Activated CD4-positive, alpha-beta T cell treated with anti-CD3 and anti-CD28 coated beads for 4 hours (primary cell): ENCODE measurements at places on chromosomes 13 and 19.

GRCh38 chr13:40506592-40507446 is 159.6 kb downstream of the FOXO1 start:
- DNase-seq, result no peak

DNA sequence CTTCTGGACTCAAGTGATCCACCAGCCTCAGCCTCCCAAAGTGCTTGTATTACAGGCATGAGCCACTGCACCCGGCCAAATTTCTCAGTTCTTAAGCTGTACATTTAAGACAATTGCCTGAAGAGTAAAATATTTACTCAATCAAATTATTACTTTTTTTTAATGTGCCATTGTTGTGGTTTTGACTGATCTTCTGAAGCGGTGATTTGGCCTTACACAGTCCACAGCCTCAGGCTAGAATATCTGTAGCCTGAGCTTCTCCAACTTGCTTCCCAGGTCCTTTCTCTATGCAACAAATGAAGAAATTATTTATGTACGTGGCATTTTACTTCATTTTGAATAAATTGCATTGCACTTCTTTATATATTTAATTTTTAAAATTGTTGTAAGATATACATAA is 281.3 kb downstream of the KLF5 start:
- DNase-seq, result no peak

GRCh38 chr19:42594617-42595489 is at the start of gene CEACAM8:
Gene CEACAM8, minus strand, starts transcription at chr19:42594924. Its CDS starts 96 bp downstream, at chr19:42594828.
- no peak for DNase-seq

DNA sequence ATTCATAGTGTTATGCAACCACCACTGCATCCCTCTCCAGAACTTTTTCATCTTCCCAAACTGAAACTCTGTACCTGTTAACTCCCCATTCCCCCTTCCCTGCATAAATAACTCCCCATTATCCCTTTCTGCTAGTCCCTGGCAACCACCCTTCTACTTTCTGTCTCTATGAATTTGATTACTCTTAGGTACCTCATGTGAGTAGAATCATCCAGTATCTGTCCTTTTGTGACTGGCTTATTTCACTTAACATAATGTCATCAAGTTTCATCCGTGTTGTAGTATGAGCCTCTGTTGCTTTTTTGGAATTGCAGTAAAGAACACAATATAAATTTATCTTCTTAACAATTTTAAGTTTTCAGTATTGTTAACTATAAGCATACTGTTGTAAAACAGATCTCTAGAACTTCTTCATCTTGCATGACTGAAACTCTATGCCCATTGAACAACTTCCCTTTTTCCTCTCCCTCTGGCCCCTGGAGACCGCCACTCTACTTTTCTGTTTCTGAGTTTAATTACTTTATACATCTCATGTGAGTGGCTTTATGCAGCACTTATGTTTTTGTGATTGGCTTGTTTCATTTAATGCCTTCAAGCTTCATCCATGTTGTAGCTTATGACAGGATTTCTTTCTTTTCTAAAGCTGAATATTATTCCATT is 87.3 kb upstream of the ABCC4 start:
- no peak for DNase-seq

- no peak for DNase-seq
Observed at GRCh38 chr13:50161052-50161451, 145.8 kb downstream of the KCNRG start.

DNA sequence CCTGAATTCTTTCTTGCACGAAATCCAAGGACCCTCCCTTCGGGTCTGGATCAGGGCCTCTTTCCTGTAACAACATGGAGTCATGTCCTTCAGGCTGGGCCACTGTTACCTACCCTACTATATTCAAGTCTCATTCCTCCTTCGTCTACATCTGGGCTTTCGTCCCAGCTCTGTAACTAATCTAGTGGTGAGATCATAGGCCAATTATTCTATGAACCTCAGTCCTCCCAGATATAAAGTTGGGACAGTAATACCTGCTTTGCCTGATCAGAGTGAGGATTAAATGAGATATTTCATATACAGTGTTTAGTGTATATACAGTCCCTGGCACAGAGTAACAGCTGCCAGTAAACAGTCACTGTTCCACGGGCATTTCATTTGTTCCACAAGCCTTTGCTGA is 48.3 kb upstream of the ATP12A start:
- no peak for DNase-seq

DNA sequence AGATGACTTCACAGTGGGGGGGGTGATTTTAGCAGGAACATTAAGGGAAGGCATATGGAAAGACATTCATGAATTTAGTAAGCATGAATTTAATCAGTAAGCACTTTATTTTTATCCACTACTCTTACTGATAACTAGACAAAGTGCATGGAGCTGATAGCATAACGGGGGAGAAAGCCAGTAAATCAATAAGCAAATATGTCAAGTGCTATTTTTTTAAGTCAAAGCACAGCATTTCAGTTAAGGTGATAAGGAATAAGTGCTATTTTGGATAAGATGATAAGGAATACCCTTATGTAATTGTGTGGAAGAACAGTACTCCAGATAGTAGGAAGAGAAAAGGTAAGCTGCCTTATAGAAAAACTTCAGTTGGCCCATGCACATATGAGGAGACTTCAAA is 19.4 kb downstream of the UFM1 start:
- no peak for DNase-seq

GRCh38 chr19:1467490-1468273 is 11.3 kb downstream of the C19orf25 start:
- DNase-seq, result no peak

DNA sequence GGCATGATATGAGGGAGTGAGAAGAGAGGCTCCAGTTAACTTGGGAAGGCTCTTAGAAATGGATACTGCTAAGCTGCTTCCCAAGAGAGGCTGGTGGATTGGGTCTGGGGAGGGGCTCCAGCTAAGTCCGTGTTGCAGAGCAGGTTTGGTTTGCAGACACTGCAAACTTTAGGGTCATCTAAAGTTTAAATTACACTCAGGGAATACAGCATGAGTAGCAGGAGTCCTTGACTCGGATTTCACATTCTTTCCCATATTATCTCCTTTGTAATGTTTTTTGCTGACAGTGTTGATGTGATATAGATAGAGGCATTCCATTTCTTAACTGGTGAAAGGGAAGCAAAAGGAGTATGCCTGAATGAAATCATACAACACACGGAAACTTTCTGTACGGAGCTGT is 31.9 kb downstream of the SGCG start:
- no peak for DNase-seq

GRCh38 chr19:35399948-35400772 is 29.3 kb downstream of the GPR42 start:
- DNase-seq, result no peak

- DNase-seq, result no peak
Observed at GRCh38 chr19:17869114-17869608, 2.6 kb upstream of the SLC5A5 start.

- DNase-seq, result no peak
Observed at GRCh38 chr13:46575818-46576221, 22.9 kb downstream of the LRCH1 start.

DNA sequence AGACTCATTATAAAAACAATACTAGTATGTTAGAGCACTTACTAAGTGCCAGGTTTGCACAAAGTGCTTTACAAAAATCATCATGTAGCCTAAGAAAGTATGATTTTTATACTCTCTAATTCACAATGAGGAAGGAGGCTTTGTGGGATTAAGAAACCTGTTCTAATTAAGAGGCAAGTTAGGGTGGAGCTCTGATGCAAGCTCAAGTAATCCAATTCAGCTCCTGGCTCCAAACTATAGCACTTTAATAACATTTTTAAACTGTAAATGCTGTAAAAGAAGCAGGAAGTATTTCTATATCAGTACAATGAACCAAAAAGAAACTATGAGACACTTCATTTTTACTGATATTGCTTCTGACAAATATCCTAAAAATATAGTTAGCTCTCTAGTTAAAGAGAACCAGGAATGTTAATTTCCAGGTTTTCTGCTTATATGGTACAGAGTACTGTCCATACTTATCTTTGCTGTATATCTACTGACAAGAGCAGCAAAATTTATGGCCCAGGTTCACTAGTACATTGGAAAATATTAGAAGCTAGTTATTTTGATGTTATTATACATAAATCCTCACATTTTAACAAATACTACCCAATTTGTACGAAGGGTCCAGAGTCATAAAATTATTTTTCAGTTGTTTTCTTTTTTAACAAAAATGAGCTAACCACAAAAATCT is 482.0 kb downstream of the DIAPH3 start:
- no peak for DNase-seq

DNA sequence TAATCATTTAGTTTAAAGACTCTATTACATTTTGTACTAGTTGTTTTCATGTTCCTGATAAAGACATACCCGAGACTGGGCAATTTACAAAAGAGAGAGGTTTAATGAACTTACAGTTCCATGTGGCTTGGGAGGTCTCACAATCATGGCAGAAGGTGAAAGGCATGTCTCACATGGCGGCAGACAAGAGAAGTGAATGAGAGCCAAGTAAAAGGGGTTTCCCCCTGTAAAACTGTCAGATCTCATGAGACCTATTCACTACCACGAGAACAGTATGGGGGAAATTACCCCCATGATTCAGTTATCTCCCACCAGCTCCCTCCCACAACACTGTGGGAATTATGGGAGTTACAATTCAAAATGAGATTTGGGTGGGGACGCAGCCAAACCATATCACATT is 129.2 kb downstream of the PAN3 start:
- DNase-seq, result no peak

GRCh38 chr19:7645163-7645562 is 8.3 kb downstream of the STXBP2 start:
- no peak for DNase-seq

- DNase-seq, result no peak
Observed at GRCh38 chr13:27076421-27076820, 95.2 kb downstream of the USP12 start.

DNA sequence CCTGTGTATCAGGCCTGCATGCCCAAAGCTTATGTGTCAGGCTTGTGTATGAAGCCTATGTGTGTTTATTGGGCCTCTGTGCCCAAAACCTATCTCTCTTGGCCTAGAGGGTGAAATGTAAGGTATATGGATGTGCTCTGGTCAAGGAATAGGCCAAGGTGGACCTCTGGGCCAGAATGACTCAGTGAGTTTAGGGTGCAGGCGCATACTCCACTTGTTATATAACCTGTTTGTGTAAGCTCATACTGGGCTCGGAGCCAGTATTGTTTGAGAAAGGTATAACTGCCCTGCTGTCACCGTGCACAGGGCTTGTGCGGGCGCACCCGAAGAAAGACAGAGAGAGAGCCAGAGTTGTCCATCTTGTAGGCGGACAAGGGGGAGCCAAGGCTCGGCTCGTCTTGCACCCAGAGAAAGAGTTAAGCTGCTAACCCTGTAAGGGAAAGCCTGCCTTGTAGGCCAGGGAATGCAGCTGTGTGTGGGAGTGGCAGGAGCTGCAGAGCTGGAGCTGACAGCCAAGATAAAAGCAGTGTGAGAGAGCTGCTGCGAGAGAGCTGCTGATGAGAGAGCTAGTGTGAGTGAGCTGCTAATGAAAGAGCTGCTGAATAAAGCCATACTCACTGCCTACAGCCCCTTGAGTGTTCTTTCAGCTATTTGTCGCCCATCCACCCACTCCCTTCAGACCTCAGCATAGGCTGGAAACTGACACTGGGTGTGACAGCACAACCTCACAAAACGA is 43.4 kb upstream of the N4BP2L1 start:
- DNase-seq, result no peak

- DNase-seq, result no peak
Observed at GRCh38 chr19:32206065-32206464, 139.3 kb upstream of the ZNF507 start.

DNA sequence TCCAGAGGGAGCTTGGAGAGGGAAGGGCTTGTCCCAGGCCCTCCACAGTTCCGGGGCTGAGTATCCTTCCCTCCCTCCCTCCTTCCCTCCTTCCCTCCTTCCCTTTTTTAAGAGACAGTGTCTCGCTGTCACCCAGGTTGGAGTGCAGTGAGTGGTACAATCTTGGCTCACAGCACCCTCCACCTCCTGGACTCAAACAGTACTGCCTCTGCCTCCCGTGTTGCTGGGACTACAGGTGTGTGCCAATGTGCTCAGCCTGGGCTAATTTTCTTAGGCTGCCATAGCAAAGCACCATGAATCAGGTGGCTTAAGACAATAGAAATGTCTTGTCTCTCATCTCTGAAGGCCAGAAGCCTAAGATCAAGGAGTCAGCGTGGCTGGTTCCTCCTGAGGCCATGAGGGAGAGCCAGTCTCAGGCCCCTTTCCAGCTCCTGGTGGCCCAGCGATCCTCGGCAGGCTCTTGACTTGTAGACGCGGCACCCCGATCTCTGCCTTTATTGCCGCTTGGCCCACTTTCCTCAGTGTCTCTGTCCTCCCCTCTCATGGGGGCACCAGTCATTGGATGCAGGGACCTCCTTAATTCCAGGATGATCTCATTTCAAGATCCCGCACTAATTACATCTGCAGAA is 47.5 kb downstream of the CRTC1 start:
- DNase-seq, result no peak

DNA sequence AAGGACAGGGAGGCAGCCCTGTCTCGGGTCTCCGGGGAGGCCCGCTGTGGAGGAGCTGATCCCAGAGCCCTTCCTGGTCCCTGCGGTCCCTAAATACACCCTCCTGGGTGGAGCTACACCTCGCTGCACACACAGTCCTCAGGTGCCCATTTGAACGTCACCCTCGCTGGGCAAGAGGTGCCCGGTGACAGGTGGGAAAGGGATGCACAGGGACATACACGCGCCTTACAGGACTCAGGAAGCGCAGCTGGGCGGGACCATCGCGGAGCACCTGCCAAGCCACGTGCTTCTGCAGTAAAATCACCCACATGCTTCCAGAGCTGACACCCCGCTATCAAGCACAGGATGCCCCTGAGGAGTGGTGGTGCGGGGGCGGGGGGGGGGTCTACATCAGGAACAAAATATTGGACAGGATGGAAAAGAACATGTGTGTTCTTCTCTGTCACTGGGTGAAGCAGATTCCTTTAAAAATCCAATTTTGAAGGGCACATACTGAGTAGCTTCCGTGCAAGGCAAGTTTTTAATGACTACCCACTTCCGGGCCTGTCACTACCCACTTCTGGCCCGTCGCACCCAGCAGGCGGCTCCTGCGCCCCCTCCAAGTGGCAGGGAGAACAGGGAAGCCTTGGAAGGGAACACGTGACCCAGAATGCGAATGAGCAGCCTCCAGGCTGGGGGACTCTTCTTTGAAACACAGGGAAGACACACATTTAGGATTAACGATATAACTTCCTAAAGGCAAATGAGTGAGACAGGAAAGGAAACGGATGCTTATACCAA is 78.9 kb downstream of the COL4A1 start:
- DNase-seq, result no peak

- DNase-seq, result no peak
Observed at GRCh38 chr19:29118389-29118788, 94.6 kb downstream of the UQCRFS1 start.

- DNase-seq, result no peak
Observed at GRCh38 chr19:7618348-7618747, 11.0 kb downstream of the XAB2 start.
